Fibroblast of the conjunctiva (primary cell): ENCODE measurements at places on chromosomes 12 and 14.

GRCh38 chr12:6526766-6527525, 7.4 kb upstream of the GAPDH start:
- DNase-seq, result no peak

GRCh38 chr12:48744251-48745008, 27.9 kb upstream of the CCNT1 start:
- DNase-seq, result no peak

- no peak for DNase-seq
These were observed 111.7 kb downstream of the CRADD start for GRCh38 chr12:93788853-93789252.

DNA sequence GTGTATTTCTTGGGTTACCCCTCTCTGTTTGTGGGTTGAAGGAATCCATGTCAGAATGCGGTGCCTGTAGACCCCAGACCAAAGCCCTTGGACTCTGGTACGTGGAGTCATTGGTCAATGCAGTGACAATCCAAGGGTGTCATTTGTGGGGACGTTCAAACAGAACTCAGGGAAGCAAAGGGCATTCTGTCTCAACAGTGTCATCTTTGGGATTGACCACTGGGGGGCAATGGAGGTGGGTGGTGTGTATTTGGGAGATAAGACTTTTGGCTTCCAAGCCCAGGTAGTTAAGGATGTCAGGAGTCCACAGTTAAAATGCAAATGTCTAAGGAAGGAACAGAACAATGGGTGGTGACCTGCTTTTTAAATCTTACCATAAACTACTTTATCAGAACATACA, 54.6 kb upstream of the CCDC175 start:
- no peak for DNase-seq

- DNase-seq, result peak; percentile 17
These were observed 65.2 kb downstream of the PAPOLA start for GRCh38 chr14:96567289-96567899.

DNA sequence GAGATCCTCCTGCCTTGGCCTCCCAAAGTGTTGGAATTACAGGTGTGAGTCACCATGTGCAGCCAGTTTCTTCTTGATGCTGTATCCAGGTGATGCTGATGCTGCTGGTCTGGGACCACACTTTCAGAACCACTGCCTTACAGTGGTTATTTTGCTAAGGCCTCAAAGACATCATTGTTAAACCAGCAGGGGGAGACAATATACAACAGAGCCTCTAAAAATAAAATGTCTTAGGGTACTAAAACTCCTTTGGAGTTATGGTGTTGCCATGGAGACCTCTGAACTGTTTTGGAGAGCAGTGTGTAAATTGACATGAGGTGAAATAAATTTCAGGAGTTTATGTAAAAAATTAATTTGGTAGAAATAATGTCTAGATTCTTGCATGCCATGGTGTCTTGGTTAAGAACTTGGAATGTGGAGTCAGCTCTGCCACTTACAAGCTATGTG, 1.1 kb upstream of the ARG2 start:
- DNase-seq, result peak; percentile 80

DNA sequence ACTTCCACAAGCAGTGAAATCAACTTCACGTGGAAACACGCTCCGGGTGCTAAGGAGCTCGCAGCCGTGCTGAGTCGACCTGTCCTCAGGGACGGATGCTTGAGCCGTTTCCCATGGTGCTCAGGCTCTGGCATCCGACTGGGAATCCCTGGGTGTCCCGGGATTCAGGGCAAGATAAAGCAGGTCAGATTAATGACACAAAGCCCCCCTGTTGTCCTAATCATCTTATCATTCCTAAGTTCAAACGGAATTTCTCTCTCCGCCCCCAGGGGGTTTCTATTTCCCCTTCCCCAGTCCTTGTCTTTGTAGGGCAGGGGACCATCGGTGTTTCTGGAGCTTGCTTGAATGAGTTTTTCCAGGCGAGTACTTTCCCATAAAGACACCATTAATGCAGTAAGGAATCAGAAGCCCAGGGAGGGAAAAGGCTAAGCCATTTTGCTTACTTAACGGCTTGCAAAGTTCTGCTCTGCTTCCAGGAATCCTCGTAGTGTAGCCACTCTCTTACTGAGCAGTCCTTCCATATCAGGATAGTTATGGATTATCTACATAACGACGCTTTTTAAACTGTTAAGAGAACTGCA, 116.5 kb downstream of the TMEM132C start:
- no peak for DNase-seq

GRCh38 chr12:113191227-113191626, 5.7 kb downstream of the RITA1 start:
- DNase-seq, result no peak

- no peak for DNase-seq
These were observed 655 bp upstream of the PLEKHG3 start for GRCh38 chr14:64703395-64704142.

GRCh38 chr12:84756961-84757360, 155.6 kb downstream of the SLC6A15 start:
- no peak for DNase-seq

GRCh38 chr12:116101991-116102390, 175.5 kb downstream of the MED13L start:
- DNase-seq, result no peak

DNA sequence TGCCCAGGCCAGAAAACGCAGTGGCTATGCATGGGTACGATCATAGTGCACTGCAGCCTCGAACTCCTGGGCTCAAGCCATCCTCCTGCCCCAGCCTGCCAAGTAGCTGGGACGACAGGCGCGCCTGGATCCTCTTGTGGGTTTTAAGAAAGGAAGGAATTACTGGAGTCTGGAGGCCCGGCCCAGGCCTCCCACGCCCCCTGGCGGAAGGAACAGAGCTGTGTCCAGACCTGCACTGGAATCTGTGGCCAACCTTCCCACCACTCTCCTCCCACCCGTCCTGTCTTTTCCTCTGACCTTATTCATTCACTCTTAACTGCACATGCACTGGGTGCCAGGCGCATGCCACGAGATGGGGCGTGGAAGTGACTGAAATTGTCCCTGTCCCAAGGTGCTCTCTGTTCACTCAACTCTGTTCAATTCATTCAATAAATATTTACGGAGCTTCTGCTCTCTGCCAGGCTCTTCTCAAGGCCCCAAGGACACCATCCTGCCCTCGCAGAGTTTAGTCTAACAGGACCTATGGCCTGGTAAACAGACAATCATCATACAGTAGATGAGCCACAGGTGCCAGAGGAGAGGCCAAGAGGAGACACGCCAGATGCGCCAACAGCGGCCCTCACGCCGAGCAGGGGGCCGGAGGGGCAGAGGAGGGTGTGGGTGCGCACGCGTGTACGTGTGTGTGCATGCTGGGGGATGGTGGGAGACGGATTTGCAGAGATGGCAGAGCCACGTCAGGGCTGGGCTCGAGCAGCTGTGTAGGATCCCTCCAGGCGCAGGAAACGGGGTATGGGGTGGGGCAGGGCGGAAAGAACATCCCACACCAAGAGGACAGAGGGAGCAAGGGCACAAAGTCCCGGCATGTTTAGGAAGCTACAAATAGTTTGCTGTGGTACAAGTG, 13.7 kb upstream of the TMEM106C start:
- DNase-seq, result peak; percentile 47

GRCh38 chr12:124923905-124924734, 9.7 kb upstream of the UBC start:
- peak; percentile 73 for DNase-seq

GRCh38 chr14:71321574-71322315, 414.5 kb downstream of the PCNX1 start:
- DNase-seq, result no peak

DNA sequence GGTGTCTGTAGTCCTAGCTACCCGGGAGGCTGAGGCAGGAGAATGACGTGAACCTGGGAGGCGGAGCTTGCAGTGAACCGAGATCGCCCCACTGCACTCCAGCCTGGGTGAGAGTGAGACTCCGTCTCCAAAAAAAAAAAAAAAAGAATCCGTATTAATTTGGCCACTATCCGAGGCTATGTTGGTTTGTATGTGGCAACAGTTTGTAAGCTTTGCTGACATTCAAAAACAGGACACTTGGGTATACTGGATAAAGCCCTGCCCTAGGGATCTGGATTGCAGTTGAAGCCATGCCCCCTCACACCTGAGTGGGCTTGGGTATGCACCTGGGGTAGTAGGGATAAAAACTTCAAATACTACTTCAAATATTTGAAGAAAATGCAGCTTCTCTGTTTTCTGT, 14.5 kb downstream of the IFNG-AS1 start:
- DNase-seq, result no peak

GRCh38 chr12:125050868-125051267, 14.4 kb upstream of the AACS start:
- no peak for DNase-seq

GRCh38 chr12:19967001-19967400, 401.3 kb upstream of the PDE3A start:
- DNase-seq, result no peak

DNA sequence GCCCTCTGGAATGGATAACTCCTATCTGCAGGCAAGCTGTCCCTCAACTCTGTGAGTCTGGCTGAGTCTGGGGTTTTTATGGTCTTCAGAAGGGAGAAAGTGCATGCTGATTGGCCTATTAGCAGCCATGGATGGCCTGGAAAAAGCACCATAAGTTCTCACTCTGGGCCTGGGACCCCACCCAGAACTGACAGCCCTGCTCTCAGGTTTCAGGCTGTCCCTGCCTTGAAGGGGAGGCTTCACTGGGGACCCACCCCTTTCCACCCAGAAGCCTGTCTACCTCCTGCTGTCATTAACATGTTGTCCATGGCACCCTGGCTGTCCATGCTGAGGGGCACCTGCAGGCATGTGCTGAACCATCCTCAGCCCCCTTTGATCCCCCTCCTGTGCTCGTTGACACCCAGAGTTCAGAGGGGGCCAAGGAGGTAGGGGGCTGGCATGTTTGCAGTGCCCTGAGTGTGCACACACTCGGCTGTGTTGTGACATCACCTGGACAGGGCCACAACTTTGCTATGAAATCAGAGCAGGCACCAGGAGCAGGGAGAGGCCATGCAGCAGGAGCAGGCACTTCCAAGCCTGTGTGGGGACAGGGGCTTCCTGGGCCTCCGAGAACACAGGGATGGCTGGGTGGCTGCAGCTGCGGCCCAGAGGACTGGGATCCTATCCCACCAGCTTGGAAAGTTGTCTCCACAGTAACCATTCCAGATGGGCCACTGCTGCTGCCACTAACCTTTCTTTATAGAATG, 84.7 kb downstream of the ACSS3 start:
- no peak for DNase-seq

- no peak for DNase-seq
These were observed 76.8 kb downstream of the COX16 start for GRCh38 chr14:70282666-70283065.

GRCh38 chr12:113757221-113758002, 208.7 kb downstream of the RBM19 start:
- DNase-seq, result no peak

GRCh38 chr12:108753976-108754375, 22.7 kb upstream of the CORO1C start:
- no peak for DNase-seq

GRCh38 chr14:105093038-105093430, 27.8 kb upstream of the GPR132 start:
- DNase-seq, result no peak

- DNase-seq, result no peak
These were observed 66.0 kb upstream of the GTF2A1 start for GRCh38 chr14:81286574-81287370.

DNA sequence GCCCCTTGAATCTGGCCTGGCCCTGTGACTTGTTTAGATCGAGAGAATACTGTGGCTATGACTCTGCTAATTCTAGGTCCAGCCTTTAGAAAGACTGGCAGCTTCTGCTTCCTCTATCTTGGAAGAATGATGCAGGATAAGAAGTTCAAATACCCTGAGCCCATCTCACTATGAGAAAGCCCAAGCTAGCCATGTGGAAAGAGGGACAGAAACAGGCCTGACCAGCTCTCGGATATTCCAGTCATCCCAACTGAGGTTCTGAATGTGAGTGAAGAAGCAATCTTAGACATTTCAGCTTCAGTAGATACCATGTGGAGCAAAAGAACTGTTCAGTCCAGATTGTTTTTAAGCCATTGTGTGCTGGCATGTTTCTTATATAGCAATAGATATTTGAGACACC, 17.3 kb upstream of the KRR1 start:
- no peak for DNase-seq

- peak; percentile 93 for DNase-seq
These were observed 8.4 kb downstream of the GPRC5A start for GRCh38 chr12:12899530-12900380.

- no peak for DNase-seq
These were observed 4.3 kb downstream of the NDUFA9 start for GRCh38 chr12:4653257-4653656.

- no peak for DNase-seq
These were observed 734.8 kb downstream of the DIO2 start for GRCh38 chr14:79476552-79476951.

DNA sequence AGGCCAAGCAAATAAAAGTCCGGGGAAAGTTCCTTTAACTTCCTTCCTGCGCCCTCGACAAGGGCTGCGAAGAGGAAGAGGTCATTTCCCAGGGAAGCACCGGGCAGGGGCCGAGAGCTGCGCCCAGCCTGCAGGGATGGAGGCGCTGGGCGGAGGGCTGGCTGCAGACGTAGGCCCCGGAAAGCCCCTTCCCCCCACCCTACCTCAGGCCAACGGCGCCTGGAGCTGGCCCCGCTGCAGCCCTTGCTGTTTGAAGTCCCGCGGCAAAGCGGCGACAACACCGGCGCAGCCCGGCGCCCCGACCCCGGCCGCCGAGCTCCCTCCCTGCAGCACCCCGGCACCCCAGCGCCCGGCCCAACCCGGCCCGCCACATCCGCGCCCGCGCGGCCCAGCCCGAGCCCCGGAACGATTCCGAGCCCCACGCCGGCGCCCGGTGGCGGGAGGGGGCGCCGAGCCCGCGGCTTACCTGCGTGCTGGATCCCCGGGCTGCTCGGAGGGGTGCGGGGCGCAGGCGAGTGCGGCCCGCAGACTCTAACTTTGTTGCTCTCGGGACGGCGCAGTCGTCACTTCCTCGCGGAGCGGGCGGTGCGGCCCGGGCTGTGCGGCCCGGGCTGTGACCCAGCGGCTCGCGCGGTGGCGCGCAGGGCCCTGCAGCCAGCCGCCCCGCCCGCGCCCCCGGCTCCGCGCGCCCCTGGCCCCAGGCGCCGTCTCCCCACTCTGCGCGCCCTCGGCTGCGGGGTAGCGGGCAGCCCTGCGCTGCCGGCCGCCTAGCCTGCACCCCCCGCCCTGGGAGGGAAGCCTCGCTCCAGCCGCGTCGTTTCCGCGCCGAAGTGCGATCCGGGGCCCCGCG, 64.8 kb upstream of the PTGR2 start:
- no peak for DNase-seq

DNA sequence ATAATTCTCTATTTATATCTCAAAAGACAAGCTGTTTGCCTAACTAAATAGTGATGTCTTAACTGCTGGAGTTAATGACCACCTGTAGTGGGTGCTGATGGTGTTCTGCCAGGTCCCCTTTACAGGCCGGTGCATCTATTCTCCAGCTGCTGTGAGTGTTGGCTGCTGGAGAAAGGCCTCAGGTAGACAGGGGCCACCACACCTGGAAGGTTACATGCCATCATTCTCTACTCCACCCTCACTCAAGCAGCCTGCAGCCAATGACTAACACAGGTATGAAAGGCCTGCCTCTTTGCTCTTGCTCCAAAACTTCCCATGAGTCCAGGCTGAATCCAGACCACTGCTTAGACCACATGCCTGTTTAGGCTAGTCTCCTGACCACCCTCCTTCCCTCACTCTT, 73.9 kb downstream of the RPS6KA5 start:
- no peak for DNase-seq
